Cortex of kidney (tissue), 1 donor: ENCODE measurements at places on chromosomes 2 and 18.

DNA sequence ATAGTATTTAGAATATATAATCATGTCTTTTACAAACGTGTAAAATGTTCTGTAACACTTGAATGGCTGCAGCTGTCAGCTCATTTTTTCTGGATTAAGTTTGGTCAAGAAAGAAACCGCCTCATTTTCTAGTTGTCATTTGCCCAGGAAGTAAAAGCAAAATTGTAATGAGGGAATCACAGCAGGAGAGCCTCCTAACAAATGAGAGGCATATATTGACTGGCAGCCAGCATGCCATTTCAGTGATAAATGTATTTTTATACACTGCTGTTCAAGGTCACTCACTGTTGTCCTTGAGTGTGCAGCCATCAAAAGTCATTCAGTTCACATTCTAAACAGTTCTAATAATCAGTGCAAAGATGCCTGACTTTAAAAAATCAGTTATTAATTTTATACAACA is 144.3 kb upstream of the BOD1L2 start:
- DNase-seq = no peak

DNA sequence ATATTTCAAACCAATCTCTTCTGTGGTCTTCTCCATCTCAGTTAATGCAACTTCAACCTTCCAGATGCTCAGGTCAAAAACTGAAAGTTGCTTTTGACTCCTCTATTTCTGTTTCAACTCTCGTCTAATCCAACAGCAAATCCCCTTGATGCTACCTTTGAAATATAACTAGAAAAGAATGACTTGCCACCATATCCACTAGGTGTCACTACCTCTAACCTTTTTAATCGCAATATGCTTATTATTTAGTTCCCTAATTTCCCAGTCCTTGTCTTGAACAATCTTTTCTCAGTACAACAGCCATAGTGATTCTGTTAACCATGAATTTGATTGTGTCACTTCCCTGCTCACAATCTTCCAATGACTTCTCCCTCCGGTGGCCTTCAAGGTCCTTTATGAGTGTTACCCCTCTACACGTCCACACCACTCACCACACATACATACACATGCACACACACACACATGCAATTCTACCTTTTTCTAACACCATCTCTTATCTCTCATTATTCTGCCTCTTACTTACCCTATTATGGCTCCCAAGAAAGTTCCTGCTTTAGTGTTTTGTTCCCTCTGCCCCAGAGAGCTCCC is 245.5 kb upstream of the KCNJ3 start:
- no peak for DNase-seq

- no peak for DNase-seq
These were observed 199.4 kb downstream of the ZEB2 start for GRCh38 chr2:144320491-144320890.

DNA sequence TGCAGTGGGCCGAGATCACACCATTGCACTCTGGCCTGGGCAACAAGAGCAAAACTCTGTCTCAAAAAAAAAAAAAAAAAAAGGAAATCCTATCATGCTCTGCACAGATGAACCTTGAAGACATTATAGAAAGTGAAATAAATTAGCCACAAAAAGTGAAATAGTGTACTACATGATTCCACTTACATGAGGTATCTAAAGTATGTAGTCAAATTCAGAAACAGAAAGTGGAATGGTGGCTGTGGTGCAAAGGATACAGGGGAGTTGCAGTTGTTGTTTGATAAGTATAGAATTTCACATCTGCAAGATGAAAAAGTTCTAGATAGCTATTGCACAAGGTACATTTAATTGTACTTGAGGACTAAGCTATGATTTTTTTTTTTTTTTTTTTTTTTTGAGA is 5.2 kb downstream of the ZRANB3 start:
- DNase-seq = no peak

DNA sequence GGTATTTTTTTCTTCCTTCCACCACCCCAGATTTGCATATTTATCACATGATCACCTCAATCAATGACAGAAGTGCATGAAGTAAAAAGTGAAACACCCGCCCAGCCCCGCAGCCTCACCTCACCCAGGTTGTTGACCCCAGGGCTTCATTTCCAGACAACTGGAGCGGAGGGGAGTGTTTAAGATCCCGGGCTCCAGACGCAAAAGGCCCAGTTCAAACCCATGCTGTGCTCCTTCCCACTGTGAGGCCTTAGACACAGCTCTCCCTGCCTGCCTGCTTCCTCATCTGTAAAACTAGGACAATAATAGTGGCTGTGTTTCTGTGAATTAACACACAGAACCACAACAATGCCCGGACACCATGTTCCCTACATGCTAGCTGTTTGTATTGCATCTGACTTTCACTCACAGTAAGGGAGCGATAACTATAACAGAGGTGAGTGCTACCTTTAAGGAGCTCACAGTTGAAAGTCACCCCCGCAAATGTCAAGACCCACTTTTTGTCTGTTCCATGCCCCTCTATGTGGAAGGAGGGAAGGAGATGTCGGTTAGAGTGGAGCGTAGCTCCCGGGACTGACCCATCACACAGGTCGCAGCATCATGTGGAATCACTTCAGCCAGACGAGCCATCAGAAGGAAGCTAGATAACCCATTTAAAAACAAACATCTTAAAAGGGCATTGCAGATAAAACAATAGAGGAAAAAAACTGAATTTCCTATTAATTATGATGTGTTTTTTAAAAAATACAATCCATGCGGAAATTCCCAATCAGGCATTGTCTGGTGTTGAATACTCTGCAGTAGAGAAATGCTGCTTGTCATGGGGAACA is 77.5 kb upstream of the DAPL1 start:
- no peak for DNase-seq

DNA sequence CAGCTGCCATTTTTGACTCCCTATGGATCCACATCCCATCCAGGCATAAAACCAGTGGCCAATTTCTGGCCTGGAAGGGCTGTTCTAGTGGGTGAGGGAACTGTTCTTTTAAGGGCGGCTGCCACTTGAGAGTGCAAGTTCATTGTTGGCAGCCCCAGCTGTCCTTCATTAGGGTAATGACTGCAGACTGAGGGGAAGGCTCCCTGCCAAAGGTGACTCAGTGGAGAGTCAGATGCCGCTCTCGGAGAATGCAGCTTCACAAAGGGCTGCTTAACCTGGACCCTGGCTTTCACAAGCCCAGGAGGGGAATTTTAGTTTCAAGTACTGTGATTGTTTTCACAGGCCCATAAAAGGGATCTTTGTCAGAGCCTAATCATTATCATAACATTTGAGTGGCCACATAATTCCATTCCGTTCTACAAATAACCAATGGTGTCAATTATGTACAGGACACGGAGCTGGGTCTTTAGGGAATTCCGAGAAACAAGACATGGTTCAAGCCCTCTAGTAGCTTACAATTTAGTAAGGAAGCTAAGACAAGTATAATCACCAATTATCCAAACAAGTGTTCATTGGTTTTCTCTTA is 235.7 kb downstream of the CDCA7 start:
- DNase-seq = no peak

GRCh38 chr2:125418483-125418882 is 1237.5 kb upstream of the GYPC start:
- DNase-seq = no peak

DNA sequence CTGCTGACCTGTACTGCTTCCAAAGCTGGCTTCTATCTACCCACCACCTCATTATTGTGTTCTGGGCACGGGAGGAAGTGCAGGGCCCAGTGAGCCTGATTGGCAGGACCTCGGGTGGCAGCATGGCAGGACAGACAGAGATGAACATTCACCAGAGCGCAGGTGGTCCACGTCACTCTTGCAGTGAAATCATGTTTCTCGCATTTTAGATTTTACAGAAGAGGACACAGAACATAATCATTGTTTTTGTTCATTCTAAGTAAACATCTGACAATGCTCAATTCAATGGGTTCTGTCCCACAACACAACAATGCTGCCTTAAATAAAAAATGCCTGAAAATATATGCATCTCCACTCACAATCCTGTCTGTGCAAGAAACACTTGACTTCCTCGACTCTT is 11.5 kb upstream of the BIN1 start:
- no peak for DNase-seq

- DNase-seq = no peak
These were observed 23.8 kb upstream of the SLC20A1 start for GRCh38 chr2:112621790-112622527.

DNA sequence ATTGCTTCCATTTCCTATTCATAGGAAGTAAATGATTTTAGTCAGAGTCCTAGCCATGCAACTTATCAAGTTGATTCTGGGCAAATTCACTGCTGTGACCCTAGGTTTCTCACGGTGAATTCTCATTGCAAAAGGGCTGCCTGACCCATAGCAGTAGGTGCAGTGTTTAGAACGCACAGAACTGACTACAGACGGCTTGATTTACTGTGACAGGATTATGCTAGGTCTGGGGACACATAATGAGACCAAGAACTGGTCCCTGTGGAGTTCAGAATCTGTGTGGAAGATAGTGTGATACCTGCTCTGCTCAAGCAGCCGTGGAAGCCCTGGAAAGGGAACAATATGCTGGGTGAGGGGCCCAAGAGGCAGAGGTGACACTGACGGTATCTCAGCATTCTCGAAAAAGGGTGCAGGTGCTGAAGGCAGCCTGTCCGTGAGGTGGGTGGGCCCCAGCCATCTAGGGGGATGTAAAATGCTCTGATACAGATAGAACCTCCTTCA is 46.4 kb downstream of the ABCG8 start:
- no peak for DNase-seq

DNA sequence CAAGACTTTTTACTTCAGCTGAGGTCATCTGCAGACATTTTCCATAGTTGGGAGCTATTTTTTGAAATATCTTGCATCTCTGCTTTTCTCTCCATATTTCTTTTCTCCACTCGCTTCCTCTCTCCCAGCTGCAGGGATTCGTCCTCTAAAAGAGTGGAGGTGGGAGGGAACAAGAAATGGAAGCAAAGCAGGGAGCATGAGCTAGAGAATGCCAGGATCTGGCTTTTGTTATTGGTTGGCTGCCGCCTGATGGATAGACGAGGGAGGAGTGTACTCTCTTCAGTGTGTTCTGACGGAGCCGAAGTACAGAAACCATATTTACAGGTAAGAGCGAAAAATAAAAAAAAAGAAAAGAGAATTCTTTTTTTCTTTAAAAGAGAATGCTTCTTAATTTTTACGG is at the start of gene CSRNP3:
TSS of gene CSRNP3 (plus strand) at position 282 of the 400 bp plus-strand sequence. CDS start 125,368 bp downstream, outside the sequence.
- DNase-seq = no peak

- DNase-seq = no peak
These were observed 21.7 kb downstream of the REV1 start for GRCh38 chr2:99468155-99468554.

DNA sequence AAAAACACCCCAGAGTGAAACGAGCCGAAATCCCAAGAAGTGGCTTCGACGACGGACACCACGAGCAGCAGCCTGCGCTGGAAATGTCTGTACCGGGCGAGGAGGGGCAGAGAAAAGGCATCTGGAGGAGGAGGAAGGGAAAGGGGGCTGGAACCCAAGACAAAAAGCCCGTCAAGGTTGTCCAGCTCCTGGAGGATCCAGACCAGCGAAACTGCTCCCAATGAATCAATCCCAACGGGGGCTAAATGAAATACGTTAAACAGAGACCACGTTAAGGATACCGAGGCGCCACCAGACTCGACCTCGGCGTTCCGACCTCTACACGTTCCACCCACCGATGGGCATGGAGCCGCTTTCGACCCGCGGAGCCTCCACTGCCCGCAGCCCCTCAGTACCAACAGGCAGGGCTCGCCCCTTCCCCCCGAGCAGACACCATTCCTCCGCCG is 400 bp downstream of the CCDC88A start:
- DNase-seq = no peak

GRCh38 chr2:226699321-226699720 is 100.3 kb downstream of the IRS1 start:
- no peak for DNase-seq

GRCh38 chr2:96131152-96131812 is 7.0 kb downstream of the ASTL start:
- no peak for DNase-seq

DNA sequence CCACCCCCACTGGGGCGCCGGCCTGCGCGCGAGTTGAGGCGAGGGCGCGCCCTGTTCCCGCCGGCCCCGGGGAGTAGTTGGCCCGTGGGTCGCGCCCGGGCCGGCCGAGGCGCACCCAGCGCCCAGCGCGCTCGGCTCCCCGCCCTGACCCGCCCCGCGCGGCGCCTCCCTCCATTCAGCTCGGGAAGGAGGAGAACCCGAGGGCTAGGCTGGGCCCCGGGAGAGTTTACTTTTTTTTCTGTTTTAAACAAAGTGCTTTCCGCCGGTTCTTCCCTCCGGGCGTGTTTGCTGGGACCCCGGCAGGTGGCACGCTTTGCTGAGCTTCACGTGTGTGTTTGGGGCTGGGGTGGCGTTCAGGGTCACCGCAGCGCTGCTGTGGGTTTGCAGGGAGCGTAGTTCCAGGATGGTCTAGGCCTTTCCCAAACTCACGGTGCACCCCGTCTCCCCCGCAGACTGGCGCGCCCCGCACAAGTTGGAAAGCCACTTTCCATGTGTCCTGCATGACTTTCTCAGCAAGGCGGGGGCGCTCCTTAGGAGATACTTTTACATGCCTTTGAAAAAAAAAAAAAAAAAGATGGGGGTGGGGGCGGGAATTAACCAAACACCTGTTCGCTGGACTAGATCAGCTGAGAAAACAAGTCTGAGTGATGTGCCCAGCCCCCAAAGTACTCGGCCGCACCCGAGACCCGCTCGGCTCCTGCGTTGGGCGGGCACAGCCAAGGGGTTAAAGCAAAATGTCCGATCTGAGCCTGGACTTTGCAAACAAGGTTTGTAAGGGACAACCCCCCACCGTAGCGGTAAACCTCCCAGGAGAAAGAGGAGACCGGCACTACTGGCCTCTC is 825 bp downstream of the ITGA6 start:
- DNase-seq = peak; percentile 7

- DNase-seq = no peak
These were observed 160.2 kb downstream of the GREB1L start for GRCh38 chr18:21402272-21402671.

GRCh38 chr18:58158008-58158407 is 114.0 kb downstream of the NEDD4L start:
- no peak for DNase-seq

GRCh38 chr2:207219081-207219630 is 53.4 kb upstream of the KLF7 start:
- DNase-seq = no peak

- no peak for DNase-seq
These were observed 1668.2 kb upstream of the SLC39A10 start for GRCh38 chr2:193988784-193989183.

DNA sequence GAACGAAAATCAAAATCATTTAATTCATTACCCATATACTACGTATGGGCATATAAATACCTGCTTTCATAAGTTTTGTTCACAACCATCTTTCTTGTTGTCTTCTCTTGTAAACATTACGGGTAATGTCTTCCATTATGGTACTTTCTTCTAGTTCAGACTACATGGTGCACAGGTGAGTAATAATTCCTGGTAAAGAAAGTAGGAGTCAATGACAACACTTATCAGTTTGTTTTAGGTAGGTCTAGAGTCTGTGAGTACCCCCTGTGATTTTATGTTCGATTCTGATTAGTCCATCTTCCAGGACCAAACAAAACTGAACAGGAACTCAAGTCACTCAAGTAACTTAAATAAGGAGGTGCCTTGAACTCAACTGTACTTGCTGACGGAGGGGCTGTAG is 25.2 kb upstream of the CTLA4 start:
- DNase-seq = no peak

DNA sequence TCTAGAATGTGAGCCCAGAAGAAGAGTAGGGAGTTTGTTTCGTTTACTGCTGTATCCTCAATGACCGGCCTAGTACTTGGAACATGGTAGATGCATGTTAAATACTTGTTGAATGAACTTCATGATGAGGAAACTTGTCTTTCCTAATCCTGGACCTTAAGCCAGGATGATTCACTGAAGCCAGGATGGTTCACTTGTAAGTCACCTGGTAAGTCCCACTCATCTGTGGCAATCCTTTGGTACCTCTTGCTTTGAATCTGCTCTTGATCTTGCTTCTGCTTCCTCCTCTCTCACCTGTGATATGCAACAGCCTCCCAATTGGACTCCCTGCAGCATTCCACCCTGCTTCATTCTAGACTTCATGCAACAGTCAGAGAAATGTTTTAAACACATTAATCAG is 43.6 kb downstream of the QPCT start:
- DNase-seq = no peak
